Pulmonary artery endothelial cell (primary cell): ENCODE measurements at places on chromosomes 2 and 18.

GRCh38 chr2:144751142-144751905 is 231.4 kb upstream of the ZEB2 start:
- DNase-seq = no peak

DNA sequence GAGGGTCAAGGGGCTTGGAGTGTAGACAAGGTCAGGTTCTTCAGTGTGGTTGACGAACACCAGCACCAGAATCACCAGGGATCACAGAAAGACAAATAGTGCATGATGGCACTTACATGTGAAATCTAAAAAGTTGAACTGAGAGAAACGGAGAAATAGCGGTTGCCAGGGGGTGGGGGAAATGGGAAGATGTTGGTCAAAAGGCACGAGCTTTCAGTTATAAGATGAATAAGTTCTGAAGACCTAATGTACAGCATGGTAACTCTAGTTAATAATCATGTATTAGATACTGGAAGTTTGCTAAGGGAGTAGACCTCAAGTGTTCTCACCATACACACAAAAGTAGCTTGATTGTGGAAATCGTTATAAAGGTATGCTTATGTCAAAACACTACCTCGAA is 43.7 kb upstream of the DARS1 start:
- no peak for DNase-seq

- DNase-seq = peak; percentile 73
Measured at GRCh38 chr18:58937071-58937886, 72.6 kb downstream of the ZNF532 start.

- DNase-seq = no peak
Measured at GRCh38 chr2:190303647-190304046, 16.0 kb downstream of the HIBCH start.

GRCh38 chr2:4135765-4136164 is 432.4 kb downstream of the DCDC2C start:
- DNase-seq = no peak
